ENCODE measurements at places on chromosomes 1 and 21.

- DNase-seq: no peak
Observed at GRCh38 chr1:103265551-103265950, 157.2 kb upstream of the COL11A1 start.

GRCh38 chr21:35086357-35086756 lies 37.3 kb upstream of the RUNX1 start:
- DNase-seq: no peak

GRCh38 chr1:74712881-74713280 lies 20.0 kb downstream of the CRYZ start:
- no peak for DNase-seq

DNA sequence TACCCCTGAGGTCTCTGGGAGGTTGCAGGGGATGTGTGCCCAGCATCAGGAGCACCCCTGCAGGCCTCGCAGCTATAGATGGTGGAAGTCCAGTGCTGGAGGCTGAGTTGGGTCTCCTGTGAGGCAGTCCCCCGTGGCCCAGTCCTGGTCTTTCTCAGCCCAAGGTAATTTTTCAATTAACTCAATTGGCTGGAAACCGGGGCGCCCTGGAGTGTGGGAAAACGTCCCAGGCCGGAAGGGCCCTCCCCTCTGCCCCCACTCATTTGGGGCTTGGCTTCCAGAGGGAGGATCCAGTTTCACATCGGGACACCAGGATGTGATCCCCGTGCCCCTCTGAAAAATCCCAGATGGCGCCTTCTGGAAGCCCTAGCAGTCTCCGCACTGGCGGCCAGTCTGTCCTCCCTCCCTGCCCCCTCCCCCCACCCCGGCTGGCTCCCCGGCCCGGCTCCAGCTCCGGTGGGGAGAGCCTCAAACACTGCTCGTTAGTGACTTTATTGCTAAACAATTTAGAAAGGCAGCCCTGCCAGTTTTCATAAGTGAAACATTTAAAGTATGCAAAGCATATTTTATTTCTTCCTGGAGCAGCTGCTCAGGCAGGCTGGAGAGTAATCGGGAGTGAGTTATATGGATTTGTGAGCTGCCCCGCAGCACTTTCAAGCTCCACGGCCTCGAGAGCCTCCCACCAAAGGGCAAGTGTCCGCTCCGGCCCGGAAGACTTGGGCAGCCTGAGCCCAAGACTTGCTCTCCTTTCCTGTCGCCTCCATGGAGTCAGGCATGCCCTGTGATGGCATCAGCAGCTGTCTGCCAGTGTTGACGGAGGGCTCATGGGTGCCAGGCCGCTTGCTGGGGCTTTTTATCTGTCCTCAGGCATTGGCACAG lies 208.2 kb upstream of the TMEM51 start:
- DNase-seq: no peak

- DNase-seq: no peak
Observed at GRCh38 chr1:162316187-162316586, 60.5 kb downstream of the SPATA46 start.

- no peak for DNase-seq
Observed at GRCh38 chr1:163213626-163214025, 10.9 kb upstream of the RGS5 start.

GRCh38 chr1:207103892-207104373 lies at the start of gene C4BPA:
Gene C4BPA, plus strand, starts transcription at chr1:207104233. Its CDS starts 8,793 bp downstream, at chr1:207113026.
- DNase-seq: no peak

DNA sequence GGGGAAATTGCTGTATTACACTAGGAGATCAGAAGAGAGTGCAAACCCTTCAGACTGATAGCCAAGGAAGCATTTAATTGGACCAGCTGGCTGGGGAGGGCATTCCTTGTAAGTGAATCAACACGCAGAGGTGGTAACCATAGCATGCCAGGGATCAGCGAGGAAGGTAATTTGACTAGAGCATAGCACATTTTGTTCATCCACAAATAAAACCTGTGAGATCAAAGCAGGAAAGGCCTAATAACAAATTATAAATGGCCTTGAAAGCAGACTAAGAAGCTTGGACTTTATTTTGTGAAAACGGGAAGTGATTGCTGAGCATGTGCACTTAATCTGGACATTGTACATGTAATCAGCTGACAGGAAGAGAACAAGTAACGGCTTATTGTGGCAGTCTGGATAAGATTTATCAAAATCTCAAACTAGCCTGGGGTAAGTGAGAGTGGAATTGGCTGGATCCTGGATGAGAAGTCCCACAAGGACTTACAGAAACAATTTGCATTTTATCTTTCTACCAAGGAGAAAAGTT lies 11.7 kb upstream of the CD55 start:
- DNase-seq: no peak

DNA sequence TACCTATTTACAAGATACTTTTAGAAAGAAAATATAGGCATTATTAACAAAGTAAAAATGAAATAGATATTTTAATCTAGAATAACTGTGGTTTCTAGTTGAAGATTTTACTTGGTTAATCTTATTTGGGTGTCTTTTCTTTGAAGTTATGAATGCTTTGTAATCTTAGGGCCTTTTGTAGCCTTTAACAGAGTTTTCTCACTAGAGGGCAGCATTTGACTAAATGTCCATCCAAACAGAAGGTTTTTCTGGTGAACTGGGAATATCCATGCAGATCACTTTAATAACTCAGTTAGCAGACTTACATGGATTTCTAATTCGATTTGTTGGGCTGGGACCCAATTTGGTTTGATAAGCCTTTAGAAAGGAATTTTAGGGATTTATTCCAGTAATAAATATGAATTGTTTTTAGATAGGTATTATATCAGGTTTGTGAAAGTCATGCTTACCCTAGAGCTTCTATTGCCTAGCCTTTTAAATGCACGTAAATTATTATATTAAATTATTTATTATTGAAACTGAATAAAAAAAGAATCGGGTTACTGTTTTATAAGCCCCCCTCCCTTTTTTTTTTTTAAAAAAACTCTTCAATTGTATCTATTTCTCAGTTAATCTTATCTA lies 119.7 kb downstream of the ZNF326 start:
- no peak for DNase-seq

DNA sequence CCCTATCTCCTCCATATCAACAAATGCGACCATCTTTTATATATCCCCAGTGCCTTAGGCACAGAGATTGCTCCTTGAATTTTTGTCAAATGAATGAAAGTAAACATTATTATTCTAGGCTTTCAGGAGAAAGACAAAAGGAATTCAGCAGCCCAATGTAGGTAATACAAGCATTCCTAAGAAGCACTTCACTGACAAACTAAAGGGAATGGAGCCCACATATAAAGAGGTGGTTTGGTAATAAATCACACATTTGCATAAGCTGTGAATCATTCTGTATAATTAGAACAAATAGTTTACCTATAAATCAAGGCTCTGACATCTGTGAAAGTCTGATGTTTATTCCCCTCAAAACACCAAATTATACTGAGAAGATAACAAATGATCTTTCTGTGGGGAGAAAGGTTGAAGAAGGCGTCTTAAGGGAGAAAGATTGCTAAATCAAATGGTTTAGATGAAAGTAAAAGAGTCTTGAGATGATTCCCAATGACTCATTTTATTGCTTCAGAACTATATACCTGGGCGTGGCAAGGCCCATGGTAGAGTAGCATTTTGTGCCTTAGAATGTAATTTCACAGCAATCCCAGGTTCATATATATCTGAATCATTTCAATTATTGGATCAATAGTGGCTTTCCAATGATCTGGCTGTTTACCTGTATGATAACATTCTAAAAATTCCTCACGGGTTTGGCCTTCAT lies 558.1 kb downstream of the AGBL4 start:
- DNase-seq: no peak

GRCh38 chr1:31587720-31588423 lies 11.6 kb downstream of the TINAGL1 start:
- DNase-seq: peak; percentile 11

DNA sequence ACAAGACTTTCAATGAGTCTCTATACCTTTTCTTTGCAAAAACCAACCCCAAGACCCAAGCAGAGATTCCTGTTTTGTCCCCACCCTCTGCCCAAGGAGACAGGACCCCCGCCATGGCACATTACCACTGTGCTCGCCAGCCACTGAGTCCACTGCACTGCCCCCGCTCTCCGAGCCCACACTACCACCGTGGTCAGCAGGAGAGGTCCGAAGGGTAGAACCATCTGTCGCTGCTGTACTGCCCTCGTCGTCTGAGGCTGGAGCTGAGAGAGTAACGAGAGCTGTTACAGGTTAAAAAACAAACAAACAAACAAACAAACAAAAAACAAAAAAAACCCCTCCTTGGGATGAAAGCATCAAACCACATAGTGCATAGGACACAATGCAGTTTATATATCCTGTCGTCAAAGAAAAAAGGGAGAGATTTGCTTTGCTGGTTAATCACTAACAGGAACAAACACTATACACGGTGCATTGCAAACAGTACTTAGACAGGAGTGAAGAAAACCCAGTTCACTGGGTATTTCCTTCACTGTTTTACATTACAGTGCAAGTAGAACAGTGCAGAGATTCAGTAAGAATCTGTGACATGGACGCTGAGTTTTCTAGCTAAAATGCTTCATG lies 71.0 kb downstream of the UBR4 start:
- DNase-seq: no peak

- DNase-seq: no peak
Observed at GRCh38 chr1:11571906-11572616, 82.2 kb downstream of the FBXO2 start.

- DNase-seq: no peak
Observed at GRCh38 chr1:6075748-6076147, 30.1 kb downstream of the KCNAB2 start.

DNA sequence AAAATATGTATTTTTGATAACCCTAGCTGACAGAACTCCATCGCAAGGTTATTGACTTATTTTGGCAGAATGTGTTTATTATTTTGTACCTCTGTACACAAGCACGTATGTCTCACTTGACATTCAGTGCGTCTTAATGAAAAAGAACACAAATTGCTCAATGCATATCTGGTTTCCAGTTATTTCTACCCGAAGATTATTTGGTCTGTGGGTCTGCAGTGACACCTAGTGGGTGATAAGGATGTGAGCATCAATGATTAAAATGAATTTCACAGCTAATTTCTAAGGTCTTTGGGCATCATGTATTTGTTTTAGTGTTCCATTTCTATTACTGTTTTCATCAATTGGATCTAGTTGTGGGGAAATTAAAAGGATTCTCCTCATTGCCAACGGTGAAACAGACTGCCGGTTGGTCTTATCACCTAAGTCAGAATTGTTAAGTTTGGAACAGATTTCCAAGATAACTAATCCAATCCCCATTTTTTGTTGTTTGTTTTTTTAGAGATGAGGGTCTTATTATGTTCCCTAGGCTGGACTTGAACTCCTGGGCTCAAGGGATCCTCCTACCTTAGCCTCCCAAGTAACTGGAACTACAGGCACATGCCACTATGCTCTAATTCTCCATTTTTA lies 13.9 kb downstream of the DDX20 start:
- DNase-seq: no peak

GRCh38 chr21:15732290-15732995 lies 2.7 kb downstream of the USP25 start:
- no peak for DNase-seq

DNA sequence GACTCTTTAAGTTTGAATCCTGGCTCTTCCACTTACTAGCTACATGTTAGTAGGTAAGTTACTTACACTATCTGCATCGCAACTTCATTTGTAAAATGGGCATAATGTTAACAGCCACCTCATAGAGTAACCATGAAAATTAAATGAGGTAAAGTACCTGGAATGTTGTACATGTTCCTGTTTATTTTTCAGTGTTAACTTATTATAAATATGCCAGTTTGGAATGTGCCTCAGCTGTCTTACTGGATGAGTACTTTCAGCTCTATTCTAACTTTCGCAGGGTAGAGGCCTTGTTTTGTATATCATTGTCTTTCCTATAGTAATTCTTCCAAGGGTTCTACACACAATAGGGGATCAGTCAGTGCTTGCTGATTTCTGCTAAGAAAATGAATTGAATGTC lies 167.4 kb downstream of the DUSP10 start:
- DNase-seq: no peak

DNA sequence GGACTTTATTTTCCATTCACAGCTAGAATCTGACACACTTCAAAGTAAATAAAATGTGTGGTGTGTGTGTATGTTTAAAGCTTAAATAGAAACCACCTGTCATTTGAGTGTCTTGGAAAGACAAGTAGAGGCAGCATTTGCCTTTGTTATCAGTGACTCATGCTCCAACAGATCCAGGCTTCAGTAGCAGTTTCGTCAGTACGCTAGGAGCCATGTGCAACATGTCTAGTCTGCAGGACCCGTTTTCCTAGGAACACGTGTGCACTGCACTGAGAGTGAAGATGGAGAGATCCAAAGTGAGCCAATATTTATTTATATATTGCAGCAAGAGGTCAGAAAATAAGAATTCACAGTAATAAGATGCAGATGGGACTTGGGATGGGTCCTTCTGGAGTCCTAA lies 41.8 kb downstream of the SGIP1 start:
- no peak for DNase-seq

- DNase-seq: no peak
Observed at GRCh38 chr1:175471039-175471800, 272.2 kb downstream of the TNR start.

DNA sequence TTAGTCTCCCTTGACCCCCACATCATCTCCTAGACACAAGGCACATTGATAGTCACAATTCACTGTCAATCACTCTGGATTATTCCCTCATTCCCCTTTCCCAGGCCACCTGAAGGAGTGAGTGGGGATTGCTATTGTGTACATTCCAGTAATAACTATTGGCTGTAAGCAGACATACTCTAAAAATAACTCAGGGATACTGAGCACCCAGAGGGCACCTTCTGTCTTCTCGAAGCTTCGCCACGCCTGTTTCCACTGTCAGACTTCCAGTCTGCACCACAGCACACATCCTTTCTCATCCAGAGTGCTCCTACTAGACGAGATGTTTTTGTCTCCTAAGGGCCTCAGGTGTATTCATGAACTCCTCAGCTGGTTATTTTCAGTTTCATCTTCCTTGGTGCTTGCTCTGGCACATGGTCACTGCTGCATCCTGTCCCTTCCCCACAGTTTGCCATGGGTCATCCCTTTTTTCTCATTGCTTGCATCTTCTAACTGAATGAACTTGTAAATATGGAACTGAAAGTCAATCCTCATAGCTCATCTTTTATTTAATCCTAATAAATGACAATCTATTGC lies 848 bp upstream of the APOBEC4 start:
- DNase-seq: no peak

DNA sequence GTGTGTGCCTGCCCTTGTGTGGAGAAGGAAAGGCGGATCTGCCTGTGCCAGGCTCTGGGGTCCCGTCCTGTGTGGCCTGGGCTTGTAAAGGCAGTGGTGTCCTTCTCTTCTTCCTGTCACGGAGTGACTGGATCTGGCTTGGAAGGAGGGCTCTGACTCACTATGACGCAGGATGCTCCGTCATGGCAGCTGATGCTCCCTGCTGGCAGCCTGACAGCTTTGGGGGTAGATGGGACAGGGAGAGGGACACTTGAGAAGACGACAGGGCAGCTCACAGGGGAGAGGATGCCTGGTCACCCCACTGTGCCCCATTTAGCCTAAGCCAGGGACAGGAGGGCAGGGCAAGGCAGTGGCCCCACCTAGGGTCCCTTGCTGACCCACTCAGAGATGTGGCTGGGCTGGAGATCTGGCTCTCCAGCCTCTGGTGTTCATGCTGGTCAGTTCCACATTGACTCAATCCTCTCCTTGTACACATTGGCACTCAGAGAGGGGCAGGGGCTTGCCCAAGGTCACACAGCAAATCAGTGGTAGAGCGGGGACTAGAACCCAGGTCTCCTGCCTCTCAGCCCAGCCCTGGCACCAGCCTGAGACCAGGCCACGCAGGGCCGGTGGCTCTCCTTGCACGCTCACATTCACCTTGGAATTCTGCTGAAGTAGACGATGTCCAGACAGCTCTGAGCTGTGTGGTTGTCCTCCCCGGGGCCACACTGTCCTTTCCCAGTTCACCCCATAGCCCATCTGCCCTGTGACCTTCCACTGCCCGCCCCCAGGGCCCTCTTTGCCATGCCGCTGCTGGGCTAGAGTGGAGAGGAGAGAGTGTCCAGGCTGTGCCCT lies 2.8 kb upstream of the FAM131C start:
- no peak for DNase-seq

Data from activated CD8-positive, alpha-beta memory T cell treated with anti-CD3 and anti-CD28 coated beads for 48 hours (primary cell).